GM06990 (cell line): ENCODE measurements at places on chromosomes 3 and 15.

- no peak for DNase-seq
Observed at GRCh38 chr3:50255251-50255615, 13.7 kb upstream of the SEMA3B start.

- DNase-seq, result no peak
Observed at GRCh38 chr3:133268726-133269134, 131.1 kb upstream of the BFSP2 start.

GRCh38 chr3:94525043-94525442 is 462.2 kb downstream of the NSUN3 start:
- no peak for DNase-seq

DNA sequence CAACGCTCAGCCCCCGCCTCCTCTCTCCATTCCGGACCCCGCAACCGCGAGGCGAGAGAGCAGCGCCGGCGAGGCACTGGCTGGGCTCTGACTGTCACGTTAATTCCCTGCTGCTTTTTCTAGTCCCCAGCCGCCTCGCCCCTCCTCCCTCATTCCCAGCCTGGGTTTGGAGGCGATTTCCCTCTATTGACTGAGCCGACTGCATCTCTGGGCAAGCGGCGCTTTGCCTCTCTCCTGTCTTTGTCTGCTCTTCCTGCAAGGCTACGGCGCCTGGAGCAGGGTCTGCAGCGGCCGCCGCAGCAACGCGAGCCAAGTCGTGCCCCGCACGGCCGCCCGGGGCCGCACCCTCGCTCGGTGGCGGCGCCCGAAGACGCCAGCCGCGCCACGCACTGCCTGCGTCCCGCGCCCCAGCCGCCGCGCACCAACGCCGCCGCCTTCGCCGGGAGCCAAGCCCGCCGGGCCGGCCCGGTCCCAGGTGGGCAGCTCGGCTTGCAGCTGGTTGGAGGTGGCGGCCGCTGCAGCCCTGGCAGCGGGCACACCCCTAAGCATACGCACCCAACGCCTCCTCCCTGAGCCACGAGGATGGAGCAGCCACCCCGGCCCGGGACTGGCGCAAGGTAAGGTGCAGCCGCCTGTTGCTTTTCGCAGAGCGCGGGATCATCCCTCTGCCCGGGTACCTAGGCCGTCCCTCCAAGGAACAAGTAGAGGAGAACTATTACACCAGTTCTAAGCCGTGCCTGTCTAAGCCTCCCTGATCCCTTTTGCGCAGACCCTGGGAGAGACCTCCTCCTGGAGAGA is at the start of gene LRRC3B:
TSS of gene LRRC3B (plus strand) at position 152 of the 798 bp plus-strand sequence. CDS start 86,901 bp downstream, outside the sequence.
- no peak for DNase-seq

DNA sequence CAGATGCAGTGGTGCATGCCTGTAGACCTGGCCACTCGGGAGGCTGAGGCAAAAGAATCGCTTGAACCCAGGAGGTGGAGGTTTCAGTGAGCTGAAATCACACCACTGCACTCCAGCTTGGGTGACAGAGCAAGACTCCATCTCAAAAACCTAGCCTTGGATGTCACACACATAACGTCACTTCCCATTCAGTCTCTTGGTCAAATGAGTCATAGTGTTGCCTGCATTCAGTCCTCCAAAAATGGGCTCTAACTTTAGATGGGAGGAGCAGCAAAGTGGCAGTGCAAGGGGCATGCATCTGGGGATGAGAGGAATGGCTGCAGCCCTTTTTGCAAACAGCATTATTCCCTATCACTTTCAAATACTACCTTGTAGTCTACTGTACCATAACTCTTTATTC is 62.9 kb upstream of the AGBL1 start:
- no peak for DNase-seq

DNA sequence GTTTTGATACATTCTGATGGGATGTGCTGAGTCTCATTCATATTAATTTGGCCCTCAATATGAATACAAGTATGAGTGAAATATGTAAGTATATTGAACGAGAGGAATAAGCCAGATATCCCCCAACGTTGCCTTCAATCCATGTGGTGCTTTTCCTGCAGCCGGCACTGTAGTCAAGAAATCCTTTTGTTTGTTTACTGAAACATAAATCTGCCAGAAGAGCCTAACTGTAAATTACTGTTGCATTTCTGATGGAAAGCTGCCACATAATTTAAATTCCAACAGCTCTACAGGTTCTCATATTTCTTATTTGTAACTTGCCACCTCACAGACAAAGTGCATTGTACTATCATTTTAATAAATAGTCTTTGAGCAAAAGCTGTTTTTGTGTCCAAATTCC is 314.0 kb downstream of the KBTBD8 start:
- DNase-seq, result no peak

DNA sequence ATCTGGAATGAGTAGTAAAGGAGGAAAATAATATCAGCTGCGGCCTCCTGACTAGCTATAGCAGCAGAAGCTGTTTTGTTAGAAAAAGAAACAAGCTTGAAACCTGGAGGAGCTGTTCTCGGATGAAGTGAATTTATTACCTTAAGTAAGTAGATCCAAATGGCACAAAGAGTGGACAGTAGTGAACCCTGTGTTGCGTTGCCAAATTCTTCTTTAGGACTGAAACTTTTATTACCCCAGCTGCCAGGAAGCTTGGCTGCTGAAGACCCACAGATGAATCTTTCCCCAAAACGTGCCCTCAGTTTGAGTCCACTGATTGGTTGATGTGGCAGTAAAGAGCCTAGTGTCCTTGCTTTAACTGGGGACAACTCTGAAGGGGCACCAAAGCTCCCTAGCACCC is 366.8 kb upstream of the GBE1 start:
- DNase-seq, result no peak

DNA sequence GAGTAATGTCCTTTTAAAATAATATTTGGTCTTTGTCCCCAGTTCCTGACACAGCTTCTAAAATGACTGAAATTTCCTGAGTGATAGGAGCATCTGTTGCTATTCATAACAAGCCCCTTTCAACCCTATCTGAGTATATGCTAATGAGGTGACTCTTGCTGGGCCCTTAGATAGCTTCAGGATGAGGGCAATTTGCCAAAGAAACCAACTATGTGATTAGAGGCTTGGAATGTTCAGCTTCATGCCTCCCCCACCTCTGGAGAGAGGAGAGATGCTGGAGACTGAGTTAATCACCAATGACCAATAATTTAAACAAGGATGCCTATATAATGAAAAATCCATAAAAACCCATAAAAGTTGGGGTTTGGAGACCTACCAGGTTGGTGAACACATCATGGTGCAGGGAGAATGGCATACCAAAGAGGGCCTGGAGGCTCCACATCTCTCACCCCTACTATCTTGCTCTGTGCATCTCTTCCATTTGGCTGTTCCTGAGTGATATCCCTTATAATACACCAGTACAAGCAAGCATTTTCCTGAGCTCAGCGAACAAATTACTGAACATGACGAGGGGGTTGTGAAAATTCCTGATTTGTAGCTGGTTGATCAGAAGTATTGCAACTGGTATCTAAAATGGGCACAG is 189.2 kb downstream of the ECT2 start:
- no peak for DNase-seq

- no peak for DNase-seq
Observed at GRCh38 chr3:38722781-38723568, 73.5 kb upstream of the SCN5A start.
